ENCODE measurements at places on chromosomes 1 and 21.

DNA sequence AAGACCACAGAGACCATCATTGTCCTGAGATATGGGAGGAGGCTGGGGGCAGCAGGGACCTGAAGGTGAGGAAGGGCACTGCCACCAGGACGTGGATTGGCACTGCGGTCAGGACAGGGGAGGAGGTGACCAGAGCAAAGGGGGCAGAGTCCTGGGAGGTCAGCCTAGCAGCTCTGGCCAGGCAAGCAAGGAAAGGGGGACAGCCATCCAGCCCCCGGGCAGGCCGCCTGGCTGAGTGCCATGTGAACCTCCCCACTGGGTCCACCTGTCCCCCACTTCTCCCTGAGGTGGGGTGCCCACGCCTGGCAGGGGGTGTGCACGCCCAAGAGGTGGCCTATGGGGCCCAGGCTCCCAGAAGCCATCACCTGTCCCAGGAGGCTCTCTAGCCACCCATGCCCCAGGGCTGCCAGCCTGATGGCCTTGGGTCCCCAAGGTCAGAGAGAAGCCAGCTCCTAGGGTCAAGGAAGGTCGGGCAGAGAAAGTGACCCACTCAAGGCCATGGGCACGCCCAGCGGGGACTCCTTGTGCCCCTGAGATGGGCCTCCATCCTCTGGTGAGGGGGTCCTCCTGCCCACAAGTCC lies 17.6 kb upstream of the PTTG1IP start:
- no peak for DNase-seq

DNA sequence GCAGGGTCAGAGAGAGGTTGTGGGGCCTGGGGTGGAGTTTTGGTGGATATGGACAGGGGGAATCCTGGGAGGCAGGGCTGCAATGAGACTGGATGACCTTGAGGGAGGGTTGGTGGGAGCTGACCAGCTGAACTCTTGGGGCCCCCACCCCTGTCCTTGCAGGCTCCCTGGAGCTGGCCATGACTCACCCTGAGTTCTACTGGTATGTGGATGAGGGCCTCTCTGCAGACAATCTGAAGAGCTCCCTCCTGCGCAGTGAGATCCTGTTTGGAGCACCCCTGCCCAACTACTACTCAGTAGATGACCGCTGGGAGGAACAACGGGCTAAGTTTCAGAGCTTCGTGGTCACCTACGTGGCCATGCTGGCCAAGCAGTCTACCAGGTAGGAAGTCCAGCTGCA lies 23.6 kb downstream of the DISP3 start:
- no peak for DNase-seq

DNA sequence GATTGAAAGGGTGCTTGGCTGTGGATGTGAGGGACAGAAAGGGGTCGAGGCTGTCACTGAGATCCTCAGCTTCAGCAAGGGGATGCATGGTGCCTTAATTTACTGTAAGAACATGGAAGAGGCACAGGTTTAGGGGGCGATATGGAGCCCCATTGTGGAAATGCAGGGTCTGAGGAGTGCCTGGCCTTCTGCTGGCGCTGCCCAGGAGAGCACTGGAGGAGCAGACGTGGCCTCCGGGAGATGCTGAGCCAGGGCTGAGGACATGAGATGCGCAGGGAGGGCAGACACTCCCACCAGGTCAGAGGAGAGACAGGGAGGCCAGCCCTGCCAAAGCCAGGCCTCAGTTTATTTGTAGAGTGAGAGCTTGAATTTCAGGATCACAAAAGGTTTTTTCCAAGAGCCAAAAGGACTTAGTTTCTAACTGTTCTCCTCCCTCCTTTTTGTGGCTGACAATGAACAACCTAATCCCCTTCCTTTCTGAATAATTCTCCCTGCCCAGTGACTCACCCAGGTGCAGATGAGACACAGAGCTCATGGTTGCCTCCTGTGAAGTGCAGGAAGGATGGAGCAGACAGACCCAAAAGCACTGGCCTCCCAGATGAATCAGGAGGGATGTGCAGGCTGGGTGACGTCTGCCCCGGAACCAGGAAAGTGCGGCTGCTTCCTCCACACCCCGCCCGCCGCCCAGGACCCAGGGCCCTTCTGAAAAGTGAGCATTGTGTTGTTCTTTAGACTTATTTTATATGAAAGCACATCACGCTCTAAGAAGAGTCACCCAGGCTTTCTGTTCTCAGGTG lies 73.0 kb upstream of the TMPRSS2 start:
- no peak for DNase-seq

DNA sequence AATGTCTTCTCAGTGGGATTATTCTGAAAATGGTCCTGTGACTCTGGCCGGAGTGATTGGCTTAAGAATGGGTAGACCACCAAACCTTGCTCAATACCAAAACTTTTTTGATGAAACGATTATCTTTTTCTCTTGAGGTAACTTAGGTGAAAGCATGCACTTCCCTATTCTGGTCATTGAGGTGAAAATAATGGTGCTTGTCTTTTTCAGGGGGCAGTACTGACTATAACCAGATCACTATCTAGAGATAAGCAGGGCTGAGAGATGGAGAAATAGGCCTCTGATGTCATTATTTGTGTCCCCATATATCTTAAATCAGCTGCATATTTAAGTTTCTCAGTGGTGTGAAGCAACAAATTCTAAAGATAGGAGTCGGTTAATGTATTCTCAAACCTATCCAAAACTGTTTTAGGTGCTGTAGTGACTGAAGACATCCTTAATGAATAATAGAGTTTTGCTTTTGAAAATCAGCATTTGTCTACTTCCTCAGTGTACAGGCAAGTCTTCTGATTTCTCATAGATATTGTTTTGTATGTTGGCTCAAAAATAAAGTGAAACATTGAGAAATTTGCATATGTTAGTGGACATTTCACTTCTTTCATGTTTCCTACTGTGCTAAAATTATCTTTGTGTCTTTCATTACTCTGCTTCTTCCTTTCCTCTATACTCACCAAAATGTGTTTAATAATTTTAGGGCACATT lies 735.3 kb upstream of the ADGRL4 start:
- no peak for DNase-seq

GRCh38 chr1:61230523-61230922 lies 148.2 kb downstream of the NFIA start:
- no peak for DNase-seq

DNA sequence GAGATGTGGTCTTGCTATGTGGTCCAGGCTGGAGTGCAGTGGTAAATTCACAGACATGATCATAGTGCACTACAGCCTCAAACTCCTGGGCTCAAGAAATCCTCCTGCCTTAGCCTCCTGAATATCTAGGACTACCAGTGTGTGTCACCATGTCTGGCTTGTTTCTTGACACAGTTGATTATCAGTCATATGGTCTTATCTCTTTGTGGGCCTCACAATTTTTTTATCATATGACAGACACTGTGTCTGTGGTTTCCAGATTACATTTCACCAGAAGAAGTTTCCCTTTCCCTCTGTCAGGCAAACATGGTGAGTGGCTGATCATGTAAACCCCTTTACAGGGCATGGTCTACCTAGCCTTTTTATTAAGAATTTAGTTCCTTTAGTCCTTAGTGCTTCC lies 96.1 kb downstream of the HFM1 start:
- no peak for DNase-seq

DNA sequence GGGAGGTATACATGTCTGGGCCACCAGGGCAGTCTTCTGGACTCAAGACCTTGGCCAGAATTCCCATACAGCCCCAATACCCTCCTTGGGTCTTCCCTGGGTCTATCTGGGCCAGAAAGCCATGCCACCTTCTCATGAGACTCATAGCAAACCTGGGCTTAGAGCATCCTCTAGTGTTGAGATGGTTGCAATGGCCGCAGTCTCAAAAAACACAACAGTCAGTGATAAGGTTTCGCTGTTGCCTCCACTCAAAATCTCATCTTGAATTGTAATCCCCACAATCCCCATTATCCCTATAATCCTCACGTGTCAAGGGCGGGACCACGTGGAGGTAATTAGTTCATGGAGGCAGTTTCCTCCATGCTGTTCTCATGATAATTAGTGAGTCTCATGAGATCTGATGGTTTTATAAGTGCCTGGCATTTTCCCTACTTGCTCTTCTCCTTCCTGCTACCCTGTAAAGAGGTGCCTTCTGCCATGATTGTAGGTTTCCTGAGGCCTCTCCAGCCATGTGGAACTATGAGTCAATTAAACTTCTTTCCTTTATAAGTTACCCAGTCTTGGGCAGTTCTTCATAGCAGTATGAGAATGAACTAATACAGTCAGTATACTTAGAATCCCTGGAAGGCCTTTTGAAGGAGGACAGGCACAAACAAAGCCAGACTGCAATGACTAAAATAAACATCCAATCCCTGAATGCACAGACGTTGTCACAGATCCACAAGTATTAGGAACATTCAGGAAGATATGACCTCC lies 77.0 kb downstream of the CTH start:
- DNase-seq = peak; percentile 34

DNA sequence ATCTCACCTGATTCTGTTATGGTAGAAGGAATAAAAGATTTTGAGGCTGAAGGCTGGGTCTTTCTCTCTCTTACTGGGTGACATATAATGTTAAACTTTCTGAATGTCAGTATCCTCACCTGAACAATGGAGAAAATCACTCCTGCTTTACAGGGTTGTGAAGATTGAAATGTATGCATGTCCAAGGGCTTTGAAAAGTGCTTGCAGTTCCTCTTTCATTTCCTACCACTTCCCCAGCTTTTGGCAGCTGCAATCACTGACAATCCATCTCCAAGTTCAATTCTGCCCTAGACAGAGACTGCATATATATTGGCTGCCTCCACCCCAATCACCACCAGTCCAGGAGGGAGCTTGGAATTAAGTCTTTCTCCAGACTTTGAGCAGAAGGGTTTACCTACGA lies 39.8 kb downstream of the FAM78B start:
- no peak for DNase-seq

- no peak for DNase-seq
These were observed 34.7 kb downstream of the RGSL1 start for GRCh38 chr1:182484531-182485257.

DNA sequence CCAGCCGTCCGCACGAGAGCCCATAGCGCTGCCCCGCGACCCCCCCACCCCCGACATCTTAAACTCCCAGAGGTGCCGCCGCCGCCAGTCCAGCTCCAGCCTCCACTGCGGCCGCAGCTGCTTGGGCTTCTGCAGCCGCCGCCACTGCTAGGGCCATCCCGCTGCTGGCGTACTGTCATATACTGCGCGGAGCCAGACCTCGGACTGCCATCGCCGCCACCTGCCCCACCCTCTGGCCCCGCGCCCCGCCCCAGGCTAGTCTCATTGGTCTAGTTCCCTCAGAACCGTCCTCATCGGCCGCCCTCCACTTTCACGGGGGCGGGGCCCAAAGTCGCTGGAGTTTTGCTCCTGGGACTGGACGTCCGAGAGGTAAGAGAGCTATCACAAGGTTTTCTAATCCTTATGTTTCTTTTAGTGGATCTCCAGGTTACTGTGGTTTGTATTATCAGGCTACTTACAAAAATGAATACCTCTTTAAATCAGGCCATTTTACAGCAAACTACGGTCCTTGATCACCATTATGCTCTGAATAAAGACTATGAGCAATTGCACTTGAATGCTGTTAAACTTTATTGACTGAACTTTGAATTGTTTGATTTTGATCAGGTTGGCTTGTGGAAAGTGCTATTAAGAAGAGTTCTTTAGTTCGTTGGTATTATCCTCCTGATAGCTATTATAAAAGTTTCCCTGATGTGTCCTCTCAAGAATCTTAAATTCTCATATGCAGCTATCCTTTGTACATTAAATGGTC lies 2.8 kb upstream of the CD1D start:
- peak; percentile 31 for DNase-seq

DNA sequence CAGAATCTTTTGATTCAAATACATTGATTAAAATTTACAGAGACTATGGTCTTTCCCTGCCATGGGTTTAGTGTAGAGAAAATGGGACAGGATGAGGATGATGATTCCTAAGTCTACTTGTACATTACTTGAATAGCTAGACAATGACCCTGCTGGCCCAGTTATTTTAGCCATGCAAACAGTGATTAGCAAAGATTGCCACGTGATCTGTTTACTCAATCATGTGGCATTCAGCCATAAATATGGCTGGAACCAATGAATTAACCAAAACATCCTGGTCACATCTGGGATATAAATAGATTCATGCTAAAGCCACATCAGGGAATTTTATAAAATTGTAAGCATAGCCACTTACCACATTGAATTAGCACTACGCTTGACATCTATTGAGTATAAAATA lies 167.3 kb downstream of the PBX1 start:
- DNase-seq = peak; percentile 96

DNA sequence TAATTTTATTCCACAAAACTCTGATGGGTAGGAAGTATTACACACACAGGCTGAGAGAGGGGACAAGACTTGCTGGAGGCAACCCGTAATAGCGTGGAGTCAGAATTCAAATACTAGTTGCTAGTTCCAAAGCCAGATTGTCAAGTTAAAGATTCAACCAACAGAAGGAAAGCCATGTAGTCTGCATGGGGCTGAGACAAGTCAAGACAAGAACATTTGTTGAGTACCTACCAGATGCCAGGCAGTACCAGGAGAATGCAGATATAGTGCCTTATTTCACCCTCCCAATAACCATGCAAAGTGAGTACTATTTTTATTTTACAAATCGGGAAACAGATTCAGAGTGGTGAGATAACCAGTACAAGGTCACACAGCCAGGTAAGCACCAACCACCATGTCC lies 110.4 kb upstream of the SPATA6 start:
- DNase-seq = no peak

DNA sequence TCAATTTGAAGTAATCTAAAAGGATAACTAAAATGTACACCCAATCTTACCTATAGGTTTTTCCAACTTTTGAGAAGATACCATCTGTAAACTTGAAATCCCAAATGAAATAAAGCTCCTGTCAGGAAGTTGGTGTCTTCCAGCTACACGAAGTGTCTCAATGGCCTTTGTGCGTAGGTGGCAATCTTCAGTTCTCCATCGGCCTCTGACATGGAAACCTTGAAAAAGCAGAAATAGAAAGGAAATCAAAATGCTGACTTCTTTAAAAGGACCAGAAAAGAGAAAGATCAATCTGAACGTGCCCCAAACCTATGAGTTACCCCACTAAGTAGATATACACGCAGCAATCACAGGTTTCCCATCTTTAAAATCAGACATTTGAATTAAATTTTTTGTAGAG lies 10.0 kb downstream of the MKNK1 start:
- DNase-seq = no peak

DNA sequence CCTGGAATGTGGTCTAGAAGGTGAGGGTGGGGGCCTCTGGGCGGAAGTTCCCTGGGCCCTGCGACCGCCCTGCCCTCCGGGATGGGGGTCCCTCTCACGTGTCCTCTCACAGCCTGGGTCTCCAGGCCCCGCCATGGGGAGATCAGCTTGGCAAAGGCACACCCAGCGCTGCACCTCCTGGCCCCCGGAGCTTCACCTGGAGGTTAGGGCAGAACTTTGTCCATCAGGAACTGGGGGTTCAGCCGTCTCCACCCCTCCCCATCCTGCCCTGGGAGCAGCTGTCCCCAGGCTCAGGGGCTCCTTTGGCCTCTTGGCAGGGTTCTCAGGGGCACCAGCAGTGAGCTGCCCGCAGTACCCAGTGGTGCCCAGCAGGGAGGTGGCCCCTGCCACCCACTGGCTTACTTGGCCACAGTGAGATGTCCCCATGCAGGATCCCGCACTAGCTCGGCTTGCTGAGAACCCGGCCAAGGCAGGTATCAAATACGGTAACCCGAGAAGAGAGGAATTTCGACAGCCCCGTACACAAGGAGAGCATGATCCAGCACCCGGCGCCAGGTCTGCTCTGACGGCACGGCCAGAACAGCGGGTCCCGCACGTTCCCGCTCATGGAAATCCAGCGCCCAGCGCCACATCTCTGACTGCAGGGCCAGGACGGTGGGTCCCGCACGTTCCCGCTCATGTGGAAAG lies 36.7 kb downstream of the RRP1 start:
- DNase-seq = no peak
